ENCODE measurements at places on chromosomes 3 and 15. TPM values are rescaled to one million over a fixed set of nuclear protein-coding genes. Genes with fewer than 3 reads are reported as not detected.

The GOLGA6L7 gene
- not detected for total RNA-seq

The SERINC4 gene
- not detected for total RNA-seq

The IL20RB gene
- 3.9 TPM for total RNA-seq

The MUC4 gene
- total RNA-seq: not detected

The MCF2L2 gene
- not detected for total RNA-seq
